ENCODE measurements at places on chromosomes 3 and 15.

GRCh38 chr3:40714771-40715345 lies 190.1 kb downstream of the ZNF621 start:
- H3K27ac ChIP-seq = no peak overlapping the region
- no peak for DNase-seq
- no peaks in the 10 kb centered on the region for H3K36me3 ChIP-seq
- peaks cover 4% of the 10 kb centered on the region for H3K27me3 ChIP-seq
- H3K4me1 ChIP-seq = peaks cover 4% of the 10 kb centered on the region

DNA sequence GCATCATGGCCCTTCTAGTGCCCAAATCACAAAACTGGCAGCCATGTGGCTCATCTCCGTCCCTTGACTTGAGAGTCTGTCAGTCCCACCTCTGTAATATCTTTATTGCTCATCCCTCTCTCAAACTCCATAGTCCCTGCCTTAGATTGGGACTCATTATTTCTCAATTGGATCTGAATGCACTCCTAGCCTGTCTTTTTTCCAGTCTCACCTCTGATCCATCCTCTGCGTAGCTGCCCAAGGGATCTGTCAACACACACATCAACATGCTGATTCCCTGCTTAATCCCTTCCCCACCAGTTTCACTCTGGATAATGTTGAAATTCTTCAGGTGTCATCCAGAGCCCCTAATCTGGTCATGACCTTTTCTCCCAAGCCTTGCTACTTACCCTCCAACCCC lies 39.3 kb downstream of the NMNAT3 start:
- H3K4me3 ChIP-seq = no peak overlapping the region
- DNase-seq = no peak
- H3K27ac ChIP-seq = no peak overlapping the region
- no peaks in the 10 kb centered on the region for H3K36me3 ChIP-seq
- H3K27me3 ChIP-seq = peaks cover 9% of the 10 kb centered on the region
- peaks cover 15% of the 10 kb centered on the region for H3K4me1 ChIP-seq

DNA sequence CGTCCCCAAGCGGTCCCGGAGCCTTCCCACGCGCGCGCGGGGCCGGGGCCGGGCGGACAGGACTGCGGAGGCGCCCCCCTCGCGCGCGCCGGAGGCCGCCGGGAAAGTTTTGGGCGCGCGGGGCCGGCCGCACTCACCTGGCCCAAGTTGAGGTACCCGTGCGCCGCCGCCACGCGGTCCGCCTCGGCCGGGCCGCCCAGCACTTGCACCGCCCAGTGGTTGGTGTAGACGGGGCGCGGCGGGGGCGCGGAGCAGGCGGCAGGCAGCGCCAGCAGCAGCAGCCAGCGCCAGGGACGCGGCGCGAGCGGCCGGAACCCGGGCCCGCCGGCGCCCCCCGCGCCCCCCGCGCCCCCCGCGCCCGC lies 289 bp downstream of the PCSK6 start:
- no peaks in the 10 kb centered on the region for H3K36me3 ChIP-seq
- DNase-seq = peak; percentile 66
- no peak overlapping the region for H3K27ac ChIP-seq
- H3K27me3 ChIP-seq = peaks cover 69% of the 10 kb centered on the region
- H3K4me3 ChIP-seq = no peak overlapping the region
- H3K4me1 ChIP-seq = peaks cover 1% of the 10 kb centered on the region

DNA sequence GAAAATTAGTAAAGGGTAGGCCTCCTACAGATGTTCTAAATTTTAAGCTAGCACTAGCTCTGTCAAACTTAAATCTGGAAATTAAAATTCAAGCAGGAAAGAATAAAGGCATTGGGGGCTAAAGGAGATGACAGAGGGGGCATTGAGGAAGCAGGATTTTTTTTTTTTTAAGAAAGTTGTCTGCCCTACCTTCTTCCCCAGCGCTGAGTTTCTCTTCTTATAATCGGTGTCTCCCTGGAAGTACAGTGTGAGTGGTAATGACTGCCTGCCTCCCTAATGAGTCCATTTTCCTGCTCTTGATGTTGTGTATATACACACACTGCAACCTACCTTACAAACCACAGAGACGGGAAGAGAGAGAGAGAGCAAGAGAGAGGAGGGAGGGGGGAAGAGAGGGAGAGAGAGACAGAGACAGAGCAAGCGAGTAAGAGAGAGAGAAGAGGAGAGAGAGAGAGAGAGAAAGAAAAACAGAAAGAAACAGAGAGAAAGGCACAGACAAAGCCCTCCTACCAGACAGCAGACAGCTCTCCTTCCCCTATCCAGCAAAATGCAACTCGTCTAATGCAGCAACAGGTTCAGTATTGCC lies 47.0 kb downstream of the ZBTB20 start:
- H3K27me3 ChIP-seq = no peaks in the 10 kb centered on the region
- H3K27ac ChIP-seq = peak overlapping the region; percentile 46
- H3K4me1 ChIP-seq = peaks cover 25% of the 10 kb centered on the region
- no peak for DNase-seq
- H3K36me3 ChIP-seq = peaks cover 17% of the 10 kb centered on the region
- peak overlapping the region; percentile 79 for H3K4me3 ChIP-seq

DNA sequence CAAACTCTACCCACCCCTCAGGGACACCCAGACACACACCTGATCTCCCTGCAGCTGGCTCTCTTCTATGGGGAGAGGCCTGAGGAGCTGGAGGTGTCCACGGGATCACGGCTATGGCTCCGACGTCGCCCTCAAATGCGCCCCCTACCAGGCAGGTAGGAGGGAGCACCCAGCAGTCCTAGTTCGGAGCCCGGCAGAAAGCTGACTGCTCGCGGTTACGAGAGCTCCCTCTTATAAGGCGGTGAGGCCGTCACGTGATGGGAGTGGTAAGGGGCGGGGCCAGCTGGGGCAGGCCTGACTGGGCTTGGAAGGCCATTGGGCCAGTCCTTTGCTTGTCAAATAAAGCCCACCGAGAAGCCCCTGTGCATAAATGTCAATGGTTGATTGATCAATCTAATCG lies at the start of gene PRR20G:
Gene PRR20G, minus strand, starts transcription at position 207 of the 400 bp plus-strand sequence. CDS start 681 bp downstream, outside the sequence.
- no peaks in the 10 kb centered on the region for H3K36me3 ChIP-seq
- H3K27ac ChIP-seq = no peak within 1 kb of the TSS
- H3K27me3 ChIP-seq = peaks cover 29% of the 10 kb centered on the region
- DNase-seq = no peak
- H3K4me1 ChIP-seq = no peaks in the 10 kb centered on the region

- H3K27ac ChIP-seq = peak overlapping the region; percentile 92
- peaks cover 82% of the 10 kb centered on the region for H3K4me1 ChIP-seq
- H3K27me3 ChIP-seq = no peaks in the 10 kb centered on the region
Measured at GRCh38 chr3:11560746-11561145, 83.0 kb downstream of the VGLL4 start.

DNA sequence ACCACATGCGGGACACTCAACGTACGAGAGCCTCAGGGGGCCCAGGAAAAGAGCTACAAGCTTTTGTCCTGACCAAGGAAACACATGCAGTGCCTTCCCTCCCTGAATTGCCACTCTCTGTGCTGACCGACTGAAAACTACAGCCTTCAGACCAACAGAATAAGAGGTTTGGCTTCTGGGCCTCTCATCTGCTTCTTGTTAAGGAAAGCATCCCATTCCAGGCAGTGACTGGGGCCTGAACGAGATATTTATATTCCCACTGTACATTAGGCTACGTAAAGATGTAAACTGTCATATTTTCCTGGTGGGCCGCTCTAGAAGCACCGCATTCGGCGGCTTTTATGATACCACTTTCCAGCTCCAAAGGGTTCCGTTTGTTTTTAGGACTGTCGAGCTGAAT lies 208.9 kb upstream of the TPM1 start:
- H3K4me3 ChIP-seq = no peak overlapping the region
- peaks cover 6% of the 10 kb centered on the region for H3K27me3 ChIP-seq
- no peak overlapping the region for H3K27ac ChIP-seq
- H3K4me1 ChIP-seq = peaks cover 1% of the 10 kb centered on the region
- no peak for DNase-seq
- peaks cover 35% of the 10 kb centered on the region for H3K36me3 ChIP-seq

DNA sequence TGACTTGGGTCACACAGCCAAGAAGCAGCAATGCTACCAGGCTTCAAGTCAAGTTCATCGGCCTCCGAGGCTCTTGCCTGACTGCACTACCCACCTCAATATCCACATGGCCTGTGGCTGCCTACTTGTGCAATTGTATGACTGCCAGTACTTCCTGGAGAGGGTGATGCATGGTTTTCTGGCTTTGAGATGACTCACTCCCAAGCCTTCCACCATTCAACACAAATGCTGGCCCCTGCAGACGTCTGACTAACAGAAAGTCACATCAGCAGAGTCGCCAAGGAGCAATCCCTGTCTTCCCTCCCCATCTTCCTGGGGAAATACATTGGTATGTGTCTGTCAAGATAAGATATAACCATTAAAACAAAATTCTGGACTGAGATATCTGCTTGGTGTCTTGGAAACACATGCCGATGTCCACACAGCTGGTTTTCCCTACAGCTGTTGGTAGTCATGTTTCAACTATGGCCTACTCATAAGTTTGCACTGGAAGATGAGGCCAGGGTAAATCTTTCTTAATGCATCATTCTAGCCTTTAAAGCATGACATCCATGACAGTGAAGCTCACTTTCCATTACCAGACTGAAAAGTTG lies 79.6 kb upstream of the SPATA12 start:
- H3K4me1 ChIP-seq = peaks cover 38% of the 10 kb centered on the region
- no peak for DNase-seq
- no peak overlapping the region for H3K4me3 ChIP-seq
- H3K27me3 ChIP-seq = peaks cover 11% of the 10 kb centered on the region
- H3K36me3 ChIP-seq = no peaks in the 10 kb centered on the region

GRCh38 chr3:94323596-94323995 lies 260.7 kb downstream of the NSUN3 start:
- H3K36me3 ChIP-seq = no peaks in the 10 kb centered on the region
- DNase-seq = no peak
- H3K27me3 ChIP-seq = no peaks in the 10 kb centered on the region
- H3K27ac ChIP-seq = no peak overlapping the region
- no peaks in the 10 kb centered on the region for H3K4me1 ChIP-seq

GRCh38 chr15:22229990-22230819 lies 149.9 kb downstream of the OR4M2 start:
- no peaks in the 10 kb centered on the region for H3K36me3 ChIP-seq
- H3K27me3 ChIP-seq = peaks cover 4% of the 10 kb centered on the region
- H3K27ac ChIP-seq = no peak overlapping the region
- no peak overlapping the region for H3K4me3 ChIP-seq

- DNase-seq = no peak
- H3K4me3 ChIP-seq = no peak overlapping the region
Measured at GRCh38 chr3:128317698-128318231, 148.9 kb downstream of the DNAJB8 start.

DNA sequence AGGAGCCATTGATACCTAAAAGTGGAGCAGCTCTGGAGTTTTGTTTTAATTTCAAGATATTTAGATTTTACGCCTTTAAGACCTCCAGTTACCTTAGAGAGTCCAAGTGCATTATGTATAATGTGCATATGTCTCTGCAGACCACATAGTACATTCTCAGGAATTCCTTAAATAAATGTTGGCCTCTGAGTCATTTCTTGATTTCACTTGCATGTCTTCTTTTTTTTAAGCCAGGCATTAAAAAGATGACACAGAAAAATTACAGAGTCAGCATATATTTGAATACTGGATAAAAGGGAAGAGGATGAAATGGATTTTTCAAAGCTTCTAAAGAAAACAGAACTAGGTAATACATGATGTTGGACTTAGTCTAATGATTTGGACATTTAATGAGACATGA lies 125.2 kb downstream of the TMCO5A start:
- H3K36me3 ChIP-seq = no peaks in the 10 kb centered on the region
- peaks cover 8% of the 10 kb centered on the region for H3K4me1 ChIP-seq
- H3K27ac ChIP-seq = no peak overlapping the region

GRCh38 chr15:74027688-74028087 lies 33.2 kb downstream of the PML start:
- H3K4me1 ChIP-seq = no peaks in the 10 kb centered on the region
- no peaks in the 10 kb centered on the region for H3K27me3 ChIP-seq
- H3K36me3 ChIP-seq = peaks cover 28% of the 10 kb centered on the region
- DNase-seq = no peak

GRCh38 chr15:29403772-29404171 lies 134.2 kb upstream of the NSMCE3 start:
- H3K4me1 ChIP-seq = peaks cover 21% of the 10 kb centered on the region
- no peaks in the 10 kb centered on the region for H3K36me3 ChIP-seq
- DNase-seq = no peak
- H3K27me3 ChIP-seq = peaks cover 22% of the 10 kb centered on the region
- no peak overlapping the region for H3K27ac ChIP-seq

DNA sequence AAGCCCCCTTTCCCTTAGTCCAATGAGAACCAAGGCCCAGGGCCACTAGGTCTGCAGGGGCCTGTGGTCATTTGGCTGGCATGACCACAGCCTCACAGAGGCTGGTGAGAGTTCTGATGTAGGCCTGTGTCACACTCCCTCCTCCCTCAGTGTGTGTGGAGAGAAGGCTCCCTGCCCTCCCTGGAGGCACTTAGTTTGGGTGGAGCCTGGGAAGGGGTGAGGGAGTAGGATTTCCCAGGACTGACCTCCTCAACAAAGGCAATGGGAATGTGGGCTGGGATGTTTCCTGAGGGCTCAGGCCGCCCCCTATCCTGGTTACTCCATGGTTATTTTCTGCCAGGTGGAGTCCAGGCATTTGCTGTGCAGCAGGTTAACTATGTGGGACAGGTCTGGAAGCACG lies 7.6 kb downstream of the TEX264 start:
- peaks cover 4% of the 10 kb centered on the region for H3K36me3 ChIP-seq
- no peak overlapping the region for H3K27ac ChIP-seq
- no peak for DNase-seq
- H3K4me3 ChIP-seq = no peak overlapping the region
- no peaks in the 10 kb centered on the region for H3K27me3 ChIP-seq

DNA sequence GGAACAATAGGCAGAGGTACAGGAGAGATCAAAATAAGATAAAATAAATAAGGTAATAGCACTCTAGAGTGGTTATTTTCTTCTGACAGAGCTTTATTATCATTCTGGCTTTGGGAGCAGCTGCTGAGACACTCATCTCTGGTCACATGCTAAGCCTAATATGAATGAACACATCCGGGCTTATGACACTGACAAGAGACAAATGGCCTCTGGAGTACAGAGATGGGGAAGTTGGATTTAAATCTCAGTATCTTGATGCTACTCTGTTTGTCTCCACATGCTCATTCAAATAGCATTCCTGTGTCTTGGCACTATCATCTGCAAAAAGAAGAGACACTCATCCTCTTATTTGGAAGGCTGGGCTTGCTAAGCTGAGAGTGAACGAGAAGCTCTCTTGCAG lies 55.6 kb downstream of the TMEM45A start:
- peaks cover 3% of the 10 kb centered on the region for H3K27me3 ChIP-seq
- no peak overlapping the region for H3K27ac ChIP-seq
- H3K4me3 ChIP-seq = no peak overlapping the region
- no peak for DNase-seq
- H3K36me3 ChIP-seq = peaks cover 4% of the 10 kb centered on the region

DNA sequence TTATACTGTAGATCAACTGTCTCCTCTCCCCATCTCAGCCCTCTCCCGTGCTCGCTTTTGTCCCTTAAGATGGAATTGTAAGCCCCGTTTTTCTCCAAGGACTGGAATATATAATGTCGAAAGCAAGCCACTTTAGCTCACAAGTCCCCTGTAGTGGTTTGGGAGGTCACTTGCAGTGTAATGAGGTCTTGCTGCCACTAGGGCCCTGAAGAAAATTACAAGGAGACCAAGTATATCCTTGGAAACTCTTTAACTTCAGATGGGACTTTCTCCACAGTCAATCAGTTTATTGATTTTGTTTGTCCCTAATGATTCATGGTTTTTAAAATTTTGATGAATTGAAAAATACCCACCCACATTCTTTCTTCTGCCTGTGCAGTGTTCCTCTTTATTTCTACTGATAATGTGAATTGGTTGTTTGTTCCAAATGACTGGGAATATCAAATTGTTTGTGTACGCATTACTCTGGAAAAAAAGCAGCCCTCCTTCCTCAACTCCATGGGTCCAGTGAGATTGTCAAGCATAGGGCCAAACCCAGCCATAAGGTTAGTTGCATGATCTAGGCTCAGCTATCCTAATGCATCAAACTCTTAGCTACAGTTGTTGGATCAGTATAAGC lies 294.8 kb downstream of the MCTP2 start:
- H3K4me3 ChIP-seq = no peak overlapping the region
- no peak overlapping the region for H3K27ac ChIP-seq
- peaks cover 23% of the 10 kb centered on the region for H3K4me1 ChIP-seq
- peaks cover 2% of the 10 kb centered on the region for H3K27me3 ChIP-seq
- no peak for DNase-seq
- H3K36me3 ChIP-seq = no peaks in the 10 kb centered on the region

Data from nephron progenitor cell (in vitro differentiated cells).